ENCODE measurements at places on chromosomes 2 and 18.
A peak's percentile ranks its signal among the peaks of the same experiment; 100 is the strongest.

- DNase-seq: no peak
These were observed 112.5 kb downstream of the VIT start for GRCh38 chr2:36809069-36809445.

DNA sequence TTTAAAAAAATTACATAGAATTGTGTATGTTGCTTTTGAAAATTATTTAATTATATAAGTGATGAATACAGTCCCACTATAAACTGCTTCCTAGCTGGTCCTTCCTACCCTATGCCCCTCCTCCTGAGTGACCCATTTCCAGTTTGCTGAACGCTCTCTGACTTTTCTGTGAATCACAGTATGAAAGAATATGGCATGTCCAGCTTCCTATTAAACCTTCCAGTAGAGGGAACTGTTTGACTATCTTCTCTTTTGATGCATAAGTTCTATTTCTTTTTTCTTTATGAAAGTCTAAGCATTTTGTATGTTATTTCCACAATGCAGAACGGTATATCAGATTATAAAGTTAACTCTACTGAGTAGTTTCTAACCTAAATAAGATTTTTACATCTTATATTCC lies 41.3 kb downstream of the PSMG2 start:
- DNase-seq: peak; percentile 82

- DNase-seq: peak; percentile 30
These were observed 7.6 kb downstream of the NMUR1 start for GRCh38 chr2:231522418-231523180.

GRCh38 chr2:30235008-30235655 lies 3.8 kb downstream of the LBH start:
- DNase-seq: no peak

GRCh38 chr2:55033076-55033742 lies 17.0 kb downstream of the RTN4 start:
- no peak for DNase-seq

- DNase-seq: no peak
These were observed 348.2 kb upstream of the VRK2 start for GRCh38 chr2:57698392-57698791.

- no peak for DNase-seq
These were observed 58.6 kb upstream of the GLS start for GRCh38 chr2:190822043-190822442.

DNA sequence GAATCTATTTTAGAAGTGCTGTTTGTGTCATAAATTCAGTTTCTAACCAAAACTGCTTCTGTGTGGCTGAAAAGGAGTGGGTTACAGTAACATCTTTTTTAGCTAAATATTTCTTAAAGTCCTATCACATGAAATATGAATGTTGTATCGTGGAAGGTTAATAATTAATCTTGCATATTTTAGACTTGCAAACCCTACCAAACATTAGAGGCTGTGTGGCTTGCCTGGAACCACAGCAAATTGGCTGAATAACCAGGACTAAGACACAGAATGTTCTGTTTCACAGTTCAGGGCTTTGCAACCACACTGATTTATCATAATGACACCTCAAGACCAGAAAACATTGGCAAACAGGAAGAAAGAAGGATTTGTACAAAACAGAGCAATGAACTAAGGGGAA lies 208.9 kb upstream of the CNTNAP5 start:
- DNase-seq: no peak

- DNase-seq: no peak
These were observed 137.0 kb upstream of the HDAC4 start for GRCh38 chr2:239537633-239538356.

DNA sequence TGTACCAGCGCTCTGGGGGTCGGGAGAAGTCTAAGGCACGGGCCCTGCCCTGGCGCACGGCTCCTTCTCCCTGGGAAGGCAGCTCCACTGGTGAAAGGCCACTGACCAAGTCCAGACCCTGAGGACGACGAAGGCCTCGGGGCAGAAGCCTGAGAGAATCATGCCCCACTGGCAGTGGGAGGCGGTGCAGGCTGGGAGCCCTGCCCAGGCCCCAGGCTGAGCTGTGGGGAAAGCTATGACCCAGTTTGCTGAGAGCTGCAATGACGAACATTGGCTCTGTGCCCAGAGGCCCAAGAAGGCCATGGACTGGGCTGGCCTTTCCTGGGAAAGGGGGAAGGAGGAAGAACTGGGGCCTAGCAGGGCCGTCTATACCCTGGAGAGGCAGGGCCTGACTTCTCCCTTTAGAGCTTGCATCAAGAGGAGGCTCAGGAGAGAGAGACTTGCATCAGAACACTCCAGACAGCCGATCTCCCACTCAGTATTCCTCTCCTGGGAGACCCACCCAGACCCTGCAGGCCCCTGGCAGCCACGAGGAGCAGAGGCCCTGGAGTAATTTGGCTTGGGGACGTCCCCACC lies 32.9 kb downstream of the HS1BP3 start:
- peak; percentile 98 for DNase-seq

DNA sequence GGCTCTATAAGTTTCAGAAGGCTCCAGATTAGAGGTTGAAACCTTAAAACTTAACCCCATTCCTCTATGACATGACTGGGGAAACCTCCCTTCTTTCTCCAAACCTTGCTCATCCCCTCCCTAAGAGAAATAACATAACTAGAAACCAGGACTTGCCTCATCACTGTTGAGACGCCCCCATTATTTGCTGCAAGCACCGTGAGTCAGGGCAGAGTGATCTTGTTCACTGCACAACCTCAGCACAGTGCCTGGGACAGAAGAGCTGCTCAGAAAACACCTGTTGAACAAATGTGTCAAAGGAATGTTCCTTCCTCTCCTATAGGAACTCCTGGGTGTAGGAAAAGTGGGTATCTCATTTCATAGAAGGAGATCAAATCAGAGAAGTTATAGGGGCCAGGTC lies 132.7 kb upstream of the CTAGE1 start:
- peak; percentile 21 for DNase-seq

GRCh38 chr2:28721601-28722191 lies 29.9 kb upstream of the PPP1CB start:
- no peak for DNase-seq

- DNase-seq: peak; percentile 58
These were observed 745.9 kb upstream of the ACVR2A start for GRCh38 chr2:147098940-147099339.

GRCh38 chr2:123715467-123715982 lies 309.6 kb upstream of the CNTNAP5 start:
- no peak for DNase-seq

GRCh38 chr18:51154431-51155063 lies 42.9 kb downstream of the MEX3C start:
- DNase-seq: no peak

- peak; percentile 75 for DNase-seq
These were observed 921 bp downstream of the VAPA start for GRCh38 chr18:9914584-9915290.

DNA sequence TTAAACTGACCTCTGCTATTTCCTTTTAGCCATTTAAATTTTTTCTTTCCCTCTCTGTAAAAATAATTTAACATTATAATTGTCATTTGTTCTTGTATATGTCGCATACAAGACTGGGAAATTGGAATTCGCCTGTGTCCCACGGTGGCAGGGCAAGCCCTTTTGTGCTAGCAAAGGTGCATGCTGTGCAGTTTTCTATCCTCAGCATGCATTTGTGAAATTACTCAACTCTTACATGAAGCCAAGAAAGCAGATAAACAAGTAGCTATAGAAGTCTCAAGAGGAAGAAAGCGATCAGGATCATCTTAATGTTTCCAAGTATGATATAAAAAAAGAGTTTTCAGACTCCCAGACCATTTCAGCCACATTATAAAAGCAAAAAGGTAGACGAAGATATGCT lies 392.6 kb upstream of the CHST9 start:
- no peak for DNase-seq

DNA sequence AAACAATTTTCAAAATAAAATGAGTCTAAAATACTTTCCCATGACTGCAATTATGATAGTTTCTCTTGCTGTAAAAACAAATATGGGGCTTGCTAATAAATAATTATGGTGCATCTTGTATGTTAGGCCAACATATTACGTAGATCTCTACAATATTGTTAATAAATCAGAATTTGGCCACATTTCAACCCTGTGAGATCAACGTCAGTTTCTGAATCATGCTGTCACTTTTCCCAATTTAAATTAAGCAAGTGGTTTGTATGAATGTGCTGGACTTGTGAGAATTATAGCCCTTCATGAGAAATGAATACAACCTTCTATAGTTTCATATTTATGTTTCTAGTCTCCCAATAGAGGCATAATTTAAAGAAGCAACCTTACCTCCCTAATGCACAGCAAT lies 808.9 kb downstream of the SUCLG1 start:
- DNase-seq: no peak

DNA sequence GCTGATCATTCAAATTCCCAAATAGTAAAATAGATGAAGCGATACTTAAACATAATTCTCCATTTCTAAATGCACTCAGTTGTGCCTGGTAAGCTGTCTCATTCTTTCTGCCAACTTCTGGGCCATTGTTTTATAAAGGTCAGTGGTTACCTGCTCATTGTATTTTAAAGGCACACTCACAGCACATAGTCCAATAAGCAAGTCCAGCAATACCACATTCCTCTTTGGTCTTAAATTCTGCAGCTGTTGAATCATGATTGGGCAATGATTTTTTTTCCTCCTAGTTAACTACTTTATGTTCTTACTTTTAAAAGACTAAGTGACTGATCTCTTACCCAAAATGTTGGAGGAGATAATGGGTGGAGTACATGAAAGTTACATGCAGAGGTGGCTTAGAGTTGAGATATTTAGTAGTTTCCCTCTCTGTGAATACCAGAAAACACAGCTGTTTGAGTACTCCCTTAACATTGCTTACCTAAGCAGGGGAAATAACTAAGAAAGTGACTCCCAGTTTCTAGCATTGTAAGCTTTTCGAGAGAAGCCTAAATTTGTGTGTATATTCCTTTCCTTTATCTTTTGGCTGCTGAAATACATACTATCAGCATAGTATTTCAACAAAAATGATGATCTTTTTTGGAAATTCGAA lies 220.7 kb downstream of the CAMKMT start:
- DNase-seq: peak; percentile 55

DNA sequence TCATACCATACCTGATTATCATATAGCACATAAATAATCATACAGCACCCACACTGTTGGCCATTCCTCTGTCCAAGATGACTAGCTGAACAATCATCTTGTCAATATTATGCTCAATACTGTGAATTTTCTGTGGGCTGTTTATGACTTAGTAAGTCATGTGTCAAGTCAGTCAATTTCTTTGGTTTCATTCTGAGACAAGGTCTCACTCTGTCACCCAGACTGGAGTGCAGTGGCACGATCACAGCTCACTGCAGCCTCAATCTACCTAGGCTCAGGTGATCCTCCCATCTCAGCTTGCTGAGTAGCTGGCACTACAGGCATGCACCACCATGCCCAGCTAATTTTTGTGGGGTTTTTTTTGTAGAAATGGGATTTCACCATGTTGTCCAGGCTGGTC lies 5.7 kb downstream of the MCM6 start:
- DNase-seq: no peak

DNA sequence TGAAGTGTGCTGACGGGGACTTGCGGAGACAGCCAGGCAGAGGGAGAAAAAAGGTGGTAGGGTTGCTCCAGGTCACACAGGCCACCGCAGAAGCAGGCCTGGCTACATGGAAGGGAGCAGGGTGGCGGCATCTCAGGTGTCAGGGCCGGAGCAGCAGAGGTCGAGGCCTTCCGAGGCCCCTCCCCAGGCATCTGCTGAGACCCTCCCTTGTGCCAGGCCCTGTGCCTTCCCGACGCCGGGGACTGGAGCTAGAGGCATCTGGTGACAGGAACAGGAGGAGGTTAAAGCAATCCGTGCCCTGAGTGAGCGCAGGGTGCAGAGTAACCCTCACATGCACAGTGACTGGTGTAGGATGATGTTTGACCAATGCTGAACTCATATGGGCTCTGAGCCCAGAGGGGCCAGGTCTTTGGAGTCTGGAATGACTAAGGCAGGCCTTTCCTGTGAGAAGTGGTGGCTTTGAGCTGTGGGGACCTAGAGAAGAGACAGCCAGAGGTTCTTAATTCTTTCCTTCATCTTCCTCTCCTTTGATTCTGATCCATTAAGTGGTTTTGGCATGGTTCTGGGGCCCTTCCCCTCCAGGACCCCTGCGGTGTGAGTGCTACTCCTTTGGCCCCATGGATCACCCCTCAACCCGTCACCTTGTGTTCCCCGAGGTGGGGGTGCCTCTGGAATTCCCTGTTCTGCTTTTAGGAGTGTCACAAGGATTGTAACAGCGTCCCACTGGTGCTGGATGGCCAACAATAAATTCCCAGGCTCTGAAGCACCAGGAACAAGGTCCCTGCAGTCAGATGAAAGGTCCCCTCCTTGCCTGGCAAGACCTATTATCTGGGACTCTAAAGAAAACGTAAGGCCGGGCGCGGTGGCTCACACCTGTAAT lies 72.1 kb downstream of the KLHL29 start:
- DNase-seq: peak; percentile 73

- peak; percentile 11 for DNase-seq
These were observed at the start of gene GPR35 for GRCh38 chr2:240624950-240625621. Gene GPR35 (plus strand): TSS chr2:240625480. CDS start chr2:240629953, 4,473 bp downstream.

DNA sequence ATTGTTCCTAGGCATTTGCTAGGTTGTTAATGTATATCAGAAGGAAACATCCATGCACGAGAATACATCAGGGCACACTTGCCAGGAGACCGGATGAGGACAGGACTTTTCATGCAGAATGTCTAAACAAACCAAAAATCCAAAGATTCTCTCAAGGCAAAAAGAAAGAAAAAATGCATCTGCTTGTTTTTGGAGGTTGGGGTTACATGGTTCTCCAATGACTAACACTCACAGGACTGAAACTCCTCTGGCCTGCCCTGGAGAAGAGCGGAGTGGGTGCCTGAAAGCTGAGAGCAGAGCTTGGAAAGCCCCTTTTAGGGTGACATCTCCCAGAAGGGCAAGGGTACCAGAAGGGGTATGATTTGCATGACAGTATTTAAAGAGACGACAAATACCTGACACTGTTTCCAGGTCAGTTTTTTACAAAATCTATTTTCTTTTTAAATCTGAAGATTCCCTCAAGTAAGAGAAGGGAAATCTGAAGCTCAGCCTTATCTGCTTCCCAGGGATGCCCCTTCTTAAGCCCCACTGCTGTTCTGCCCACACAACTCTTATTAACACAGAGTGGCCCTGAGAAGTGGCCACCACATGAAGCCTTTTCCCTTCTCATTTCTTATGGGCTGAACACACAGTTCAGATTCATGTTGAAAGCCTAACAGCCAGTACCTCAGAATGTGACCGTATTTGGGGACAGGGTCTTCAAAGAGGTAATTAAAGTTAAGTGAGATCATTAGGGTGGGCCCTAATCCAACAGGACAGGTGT lies 216.4 kb downstream of the STK39 start:
- DNase-seq: peak; percentile 78
